HEK293T (cell line): ENCODE measurements at places on chromosomes 4 and X.

DNA sequence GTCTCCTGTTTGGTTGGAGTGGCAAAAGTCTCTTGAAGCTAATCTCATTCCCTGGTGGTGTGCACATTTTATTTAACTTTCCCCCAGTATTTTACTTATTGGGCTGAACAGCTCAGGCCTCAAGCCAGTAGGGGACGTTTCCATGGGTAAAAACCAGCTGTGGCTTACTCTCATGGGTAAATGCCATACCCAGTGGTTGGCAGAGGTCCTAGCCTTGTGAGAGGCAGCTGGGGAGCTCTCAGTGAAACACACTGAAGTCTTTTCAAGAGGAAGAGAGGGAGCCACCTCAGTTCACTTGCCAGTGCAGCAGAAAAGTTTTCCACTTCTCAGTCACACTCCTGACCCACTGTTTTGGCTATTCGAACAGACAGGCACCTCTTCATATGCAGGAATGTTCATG, 1964.2 kb downstream of the ARAP2 start:
- DNase-seq = no peak

DNA sequence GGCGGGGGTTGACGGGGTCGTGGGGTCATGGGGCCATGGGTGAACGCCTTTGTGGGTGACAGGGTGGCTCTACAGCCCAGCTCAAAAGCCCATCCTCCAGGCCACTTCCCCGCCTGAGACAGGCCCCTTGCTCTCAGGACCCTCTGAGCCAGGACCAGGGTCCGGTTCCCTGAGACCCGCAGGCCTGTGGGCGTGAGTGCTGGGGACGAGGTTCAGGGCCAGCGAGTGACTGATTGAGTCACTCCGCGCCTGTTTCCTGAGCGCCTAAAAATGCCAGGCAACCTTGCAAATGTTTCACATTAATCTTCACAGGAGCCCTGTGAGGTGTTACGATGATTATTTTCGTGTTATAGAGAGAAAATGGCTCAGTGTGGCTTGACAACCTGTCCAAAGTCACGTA, 97.8 kb downstream of the ZNF674 start:
- no peak for DNase-seq

GRCh38 chr4:105306158-105306781, 159.6 kb downstream of the TET2 start:
- DNase-seq = no peak

DNA sequence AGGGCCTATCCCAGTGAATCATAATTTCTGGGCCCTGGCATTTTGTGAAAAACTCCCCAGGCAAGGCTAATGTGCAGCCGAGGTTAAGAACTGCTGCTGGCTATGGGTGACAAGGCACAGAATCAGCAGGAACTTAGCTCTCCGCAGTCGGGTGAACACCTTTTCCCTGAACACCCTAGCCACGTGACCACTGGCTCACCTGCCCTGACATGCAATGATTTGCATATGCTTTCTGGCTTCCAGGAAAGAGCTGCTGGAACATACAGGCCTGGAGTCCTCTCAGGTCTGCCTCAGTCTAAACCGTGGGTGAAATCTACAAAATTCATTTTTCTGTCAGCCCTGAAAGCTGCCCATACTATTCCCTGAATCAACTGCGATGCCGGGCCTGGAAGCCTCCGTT, 56.6 kb downstream of the ZNF827 start:
- DNase-seq = no peak

DNA sequence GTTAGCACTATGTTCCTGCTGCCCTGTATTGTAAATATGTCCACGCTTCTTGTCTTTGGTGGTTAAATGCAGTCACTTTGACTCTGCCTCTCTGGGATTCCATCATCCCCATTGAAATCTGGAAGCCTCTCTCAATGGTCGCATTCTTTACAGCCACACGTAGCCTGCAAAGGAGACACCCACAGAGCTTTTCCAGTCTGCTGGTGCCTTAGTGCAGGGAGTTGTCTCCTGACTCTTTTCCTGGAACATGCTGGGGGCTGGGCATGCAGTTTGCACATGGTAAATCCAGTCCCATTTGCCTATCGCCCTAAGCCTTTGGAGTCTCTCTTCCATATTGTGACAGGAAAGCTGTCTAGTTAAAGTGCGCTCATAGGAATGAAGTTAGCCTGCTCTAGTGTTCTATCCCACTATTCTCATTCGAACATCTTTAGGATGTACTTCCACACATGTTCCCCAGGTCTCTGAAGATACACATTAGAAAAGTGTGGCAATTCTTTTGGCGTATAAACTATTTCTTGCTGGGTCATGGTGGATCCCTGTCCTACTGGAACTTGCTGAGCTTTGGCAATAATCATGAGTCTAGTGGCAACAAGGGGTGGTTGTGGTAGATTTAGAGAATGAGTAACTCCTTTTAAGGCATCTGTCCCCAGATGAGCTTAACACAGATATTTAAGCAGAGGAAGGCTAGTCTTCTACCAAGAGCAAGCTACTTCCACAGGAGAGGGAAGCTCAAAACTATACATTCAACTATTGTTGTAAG, 33.7 kb downstream of the COQ2 start:
- no peak for DNase-seq

GRCh38 chr4:187983746-187984145, 11.8 kb upstream of the ZFP42 start:
- DNase-seq = no peak

DNA sequence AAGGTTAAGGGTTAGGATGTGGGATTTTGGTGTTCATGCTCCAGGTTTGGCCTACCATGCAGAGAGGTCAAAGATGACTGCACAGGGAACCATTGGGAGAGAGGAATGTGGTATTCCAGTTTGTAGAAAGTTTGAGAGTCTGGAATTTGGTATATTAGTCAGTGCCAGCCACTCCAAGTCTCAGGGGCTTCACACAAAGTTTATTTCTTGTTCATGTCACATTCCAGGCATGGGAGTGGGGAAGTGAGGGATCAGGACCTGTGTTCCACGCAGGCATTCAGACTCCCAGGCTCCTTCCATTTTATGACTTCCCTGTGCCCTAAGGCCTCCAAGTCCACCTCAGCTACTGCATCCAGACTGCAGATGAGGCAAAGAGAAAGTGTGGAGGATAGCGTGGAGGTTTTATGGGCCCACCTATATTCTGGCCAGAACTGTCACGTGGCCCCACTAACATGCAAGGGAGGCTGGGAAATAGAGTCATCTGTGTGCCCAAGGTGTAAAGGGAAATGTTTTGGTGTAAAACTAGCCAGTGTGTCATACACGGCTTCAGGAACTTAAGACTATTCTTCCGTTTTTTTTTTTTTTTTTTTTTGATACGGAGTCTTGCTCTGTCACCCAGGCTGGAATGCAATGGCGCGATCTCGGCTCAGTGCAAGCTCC, 140.6 kb upstream of the SCML1 start:
- no peak for DNase-seq

DNA sequence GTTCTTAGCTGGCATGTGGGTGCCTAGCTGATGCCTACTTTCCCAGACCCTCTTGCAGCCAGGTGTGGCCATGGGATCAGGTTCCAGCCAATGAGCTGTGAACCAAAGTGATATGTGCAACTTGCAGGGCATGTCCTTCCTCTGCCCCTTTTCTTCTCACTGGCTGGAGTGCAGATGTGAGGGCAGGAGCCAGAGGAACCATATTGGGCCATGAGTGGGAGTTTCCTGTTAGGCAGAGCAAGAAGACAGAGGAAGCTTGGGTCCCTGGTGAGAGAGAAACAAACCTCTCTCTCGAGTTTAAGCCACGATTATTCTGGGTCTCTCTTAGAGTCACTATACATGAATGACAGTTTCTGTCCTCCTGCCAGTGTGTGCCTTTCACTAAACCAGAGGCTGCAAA, 120.4 kb upstream of the STX18 start:
- no peak for DNase-seq

DNA sequence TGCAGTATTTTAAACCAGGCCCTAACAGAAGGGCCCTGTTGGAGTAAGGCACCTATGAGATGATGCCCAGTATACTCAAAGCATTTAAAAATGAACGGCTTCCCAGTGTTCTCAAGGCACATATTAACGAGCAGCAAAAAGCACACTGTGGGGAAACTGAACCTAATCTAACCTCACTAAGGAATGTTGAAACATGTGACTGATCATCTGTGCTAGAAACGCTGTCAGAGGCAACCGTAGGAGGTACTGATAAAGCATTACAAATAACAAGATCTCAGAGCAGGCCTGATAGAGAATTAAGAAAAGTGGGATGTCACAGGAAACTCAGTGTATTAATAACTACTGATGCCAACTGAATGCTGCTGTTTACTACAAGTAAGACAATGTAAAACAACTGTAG, 24.0 kb downstream of the ASB9 start:
- DNase-seq = no peak

DNA sequence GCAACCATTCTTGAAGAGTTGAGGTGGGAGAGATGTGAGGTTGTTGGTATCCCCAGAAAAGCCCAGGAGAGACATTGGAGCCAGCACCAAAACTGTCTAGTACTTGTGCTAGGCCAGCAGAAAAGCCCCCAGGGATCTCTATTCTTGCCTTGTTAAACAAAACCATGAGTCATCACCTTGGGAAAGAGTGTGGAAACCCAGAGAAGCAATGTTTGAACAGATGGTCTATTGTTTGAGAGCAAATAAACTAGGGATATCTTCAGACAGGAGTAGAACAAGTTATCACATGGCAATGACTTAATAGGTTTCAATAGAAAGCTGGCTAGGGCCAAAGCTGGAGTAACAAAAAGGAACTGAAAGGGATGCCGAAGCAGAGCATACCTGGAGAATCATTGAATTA, 195.7 kb upstream of the CASK start:
- DNase-seq = no peak

GRCh38 chr4:145861336-145862318, 77.0 kb downstream of the ZNF827 start:
- no peak for DNase-seq

DNA sequence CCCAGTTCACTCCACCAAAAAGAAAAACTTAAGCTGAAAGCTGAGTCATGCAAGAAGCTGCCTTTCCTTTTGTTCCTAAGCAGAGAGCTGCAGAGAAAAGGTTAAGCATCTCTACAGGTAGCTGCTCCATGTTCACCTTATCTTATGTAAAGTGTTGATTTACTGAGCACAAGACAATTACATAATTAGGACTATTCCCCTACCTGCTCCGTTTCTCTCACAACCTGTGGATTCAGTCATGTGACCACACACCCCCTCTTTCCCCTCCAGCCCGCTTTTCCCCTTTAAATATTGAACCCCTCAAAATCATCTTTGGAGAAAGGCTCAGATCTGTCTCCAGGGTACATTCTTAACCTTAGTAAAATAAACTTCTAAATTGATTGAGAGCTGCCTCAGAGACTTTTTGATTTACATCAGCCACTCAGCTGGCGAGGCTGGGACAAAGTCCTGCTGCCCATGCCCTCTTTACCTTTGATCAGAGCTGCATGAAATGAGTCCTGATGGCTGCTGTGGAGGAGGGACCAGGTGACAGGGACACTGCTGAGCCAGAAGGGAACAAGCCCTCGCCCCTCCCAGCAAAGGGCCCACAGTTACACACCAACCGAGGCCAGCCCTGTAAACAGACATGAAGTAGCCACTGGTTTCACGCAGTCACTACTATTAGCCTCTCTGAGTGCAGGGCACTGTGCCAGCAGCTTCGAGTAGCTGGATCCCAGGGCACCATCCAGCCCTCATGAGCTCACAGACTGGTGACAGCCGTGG, 53.9 kb upstream of the C4orf50 start:
- DNase-seq = no peak

GRCh38 chr4:107999932-108000539, 10.3 kb downstream of the HADH start:
- no peak for DNase-seq
